NCI-H2081 treated with DMSO at 0.1 percent for 48 hours (cell line): ENCODE measurements at places on chromosomes 7 and 10.

DNA sequence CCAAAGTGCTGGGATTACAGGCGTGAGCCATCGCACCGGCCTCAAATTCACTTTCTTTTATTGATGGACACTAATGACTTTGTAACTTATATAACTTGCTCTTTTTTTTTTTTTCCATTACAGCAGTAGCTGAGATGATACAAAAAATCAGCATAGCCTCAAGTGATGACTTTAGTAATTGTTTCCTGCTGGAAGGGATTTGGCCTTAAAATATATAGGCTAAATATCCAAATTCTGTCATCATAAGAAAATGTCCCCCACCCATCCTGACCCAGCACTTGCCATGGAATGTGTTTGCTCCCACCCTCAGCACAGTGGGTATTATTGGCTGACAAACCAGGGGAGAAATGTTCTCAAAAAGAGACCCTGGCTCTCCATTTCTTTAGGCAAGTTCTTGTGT is 1264.1 kb upstream of the AUTS2 start:
- DNase-seq = no peak

GRCh38 chr10:24873281-24873683 is 79.1 kb downstream of the PRTFDC1 start:
- DNase-seq = no peak

DNA sequence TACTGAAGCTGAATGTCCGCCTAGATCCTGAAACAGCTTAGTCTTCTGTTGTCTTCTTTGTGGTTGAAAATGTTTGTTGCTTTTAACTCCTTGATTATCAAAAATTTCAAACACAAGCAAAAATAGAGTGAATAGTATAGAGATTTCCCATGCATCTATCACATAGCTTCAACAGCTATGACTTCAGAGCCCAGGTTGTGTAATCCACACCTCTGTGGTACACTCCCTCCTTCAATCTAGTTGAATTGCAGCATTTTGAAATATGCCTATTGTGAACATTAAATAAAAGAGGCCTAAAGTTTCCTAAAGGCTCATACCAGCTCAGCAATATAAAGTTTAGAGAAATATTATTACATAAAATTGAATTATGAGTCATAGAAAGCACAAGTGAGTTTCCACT is 204.7 kb upstream of the HDAC9 start:
- DNase-seq = no peak

DNA sequence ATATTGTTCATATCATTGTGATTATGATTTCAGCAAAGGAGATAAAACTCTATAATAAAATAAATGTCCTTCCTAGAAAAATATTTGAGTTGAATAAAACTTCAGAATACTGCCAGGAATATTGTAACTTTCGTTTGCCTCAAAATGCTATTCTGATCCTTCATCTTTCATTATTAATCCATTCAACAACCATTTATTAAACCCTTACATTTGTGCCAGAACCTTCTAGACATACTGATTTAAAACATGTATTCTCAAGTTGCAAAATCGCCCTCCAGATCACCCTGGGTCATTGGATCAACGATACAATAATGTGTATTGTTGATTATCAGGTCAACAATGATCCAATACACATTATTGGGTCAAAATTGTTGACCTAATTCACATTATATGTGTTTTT is 759.8 kb downstream of the CNTNAP2 start:
- DNase-seq = no peak

DNA sequence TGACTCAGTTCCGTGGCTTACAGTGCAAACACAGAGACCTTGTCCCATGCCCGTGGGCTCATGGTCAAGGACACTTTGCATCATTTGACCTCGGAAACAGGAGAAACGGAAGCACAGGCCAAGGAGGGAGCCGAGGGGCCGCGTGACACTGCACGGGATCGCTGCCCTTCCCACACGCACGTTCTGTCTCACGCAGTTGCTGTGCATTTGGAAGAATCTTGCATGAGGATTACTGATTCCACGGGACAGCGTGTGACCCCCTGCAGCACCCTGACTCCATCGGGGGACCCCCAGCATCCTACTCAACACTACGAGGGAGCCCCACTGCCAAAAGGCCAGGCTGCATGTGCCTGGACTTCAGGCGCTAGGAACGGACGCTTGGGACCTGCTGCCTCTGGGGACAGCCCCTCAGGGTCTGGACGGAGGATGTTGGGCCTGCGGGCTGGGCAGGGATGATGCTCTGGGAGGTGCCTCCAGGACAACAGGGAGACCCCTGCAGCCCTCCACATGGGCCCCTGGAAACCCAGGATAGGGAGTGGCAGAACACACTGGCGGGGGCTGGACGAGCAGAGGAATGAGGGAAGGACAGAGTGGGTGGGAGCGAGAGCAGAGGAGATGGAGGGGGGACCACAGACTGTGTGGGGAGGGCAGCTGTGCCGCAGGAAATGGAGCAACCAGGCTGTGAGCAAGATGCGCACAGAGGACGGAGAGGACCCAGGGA is 222.2 kb downstream of the DNAJB6 start:
- DNase-seq = no peak

GRCh38 chr10:46542567-46543465 is 13.6 kb downstream of the GPRIN2 start:
- DNase-seq = no peak

DNA sequence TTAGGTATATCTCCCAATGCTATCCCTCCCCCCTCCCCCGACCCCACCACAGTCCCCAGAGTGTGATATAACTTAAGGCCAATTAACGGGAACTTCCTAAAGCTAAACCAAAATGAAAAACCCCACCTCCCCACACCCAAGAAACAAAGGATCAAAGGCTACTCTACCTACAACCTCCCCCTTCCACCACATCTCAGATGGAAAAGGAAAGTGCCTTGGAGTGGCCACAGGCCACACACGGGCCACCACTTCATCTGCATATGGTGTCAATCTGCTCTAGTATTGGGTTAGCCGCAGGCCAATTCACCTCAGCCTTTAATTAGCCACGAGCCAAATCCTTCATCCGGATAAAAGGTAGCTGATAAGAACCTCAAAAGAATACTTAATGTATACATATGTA is 19.6 kb downstream of the CSTF2T start:
- DNase-seq = no peak

GRCh38 chr7:142562688-142563087 is 186.6 kb upstream of the PRSS1 start:
- DNase-seq = no peak

- DNase-seq = no peak
These were observed 1.8 kb upstream of the MICALL2 start for GRCh38 chr7:1460821-1461645.

DNA sequence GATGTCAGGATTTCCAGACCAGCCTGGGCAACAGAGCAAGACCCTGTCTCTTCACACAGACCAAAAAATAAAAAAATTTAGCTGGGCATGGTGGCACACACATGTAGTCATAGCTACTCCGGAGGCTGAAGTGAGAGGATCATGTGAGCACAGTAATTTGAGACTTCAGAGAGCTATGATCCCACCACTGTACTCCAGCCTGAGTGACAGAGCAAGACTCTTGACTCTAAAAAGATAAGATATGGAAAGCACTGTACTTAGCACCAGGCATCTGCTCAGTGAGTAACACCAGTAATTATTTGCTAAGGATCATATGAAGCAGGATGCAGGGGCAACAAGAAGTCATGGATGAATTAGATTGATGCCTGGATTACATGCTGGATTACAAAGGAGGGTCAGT is 128.8 kb downstream of the CALN1 start:
- no peak for DNase-seq
